Sciatic nerve (tissue), 2 donors: ENCODE measurements at places on chromosomes 7 and 10.
A peak's percentile ranks its signal among the peaks of the same experiment; 100 is the strongest.

DNA sequence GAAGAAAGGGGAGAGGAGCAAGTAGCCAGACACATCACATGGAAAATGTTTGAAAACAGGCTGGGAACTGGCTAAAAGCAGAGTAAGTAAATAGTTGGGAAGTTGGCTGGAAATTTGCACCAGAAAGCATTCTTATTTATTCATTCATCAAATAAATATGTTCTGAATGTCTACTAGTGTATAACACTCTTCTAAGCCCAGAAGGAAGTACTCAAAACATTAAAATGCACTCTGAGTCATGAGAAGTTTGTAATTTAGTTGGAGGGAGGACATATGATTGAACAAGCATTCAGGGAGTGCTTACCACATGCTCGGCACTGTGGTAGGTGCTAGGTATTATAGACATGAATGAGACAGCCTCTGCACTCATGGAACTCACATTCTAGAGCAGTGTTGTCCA is 37.0 kb upstream of the CNNM1 start:
- DNase-seq: no peak

DNA sequence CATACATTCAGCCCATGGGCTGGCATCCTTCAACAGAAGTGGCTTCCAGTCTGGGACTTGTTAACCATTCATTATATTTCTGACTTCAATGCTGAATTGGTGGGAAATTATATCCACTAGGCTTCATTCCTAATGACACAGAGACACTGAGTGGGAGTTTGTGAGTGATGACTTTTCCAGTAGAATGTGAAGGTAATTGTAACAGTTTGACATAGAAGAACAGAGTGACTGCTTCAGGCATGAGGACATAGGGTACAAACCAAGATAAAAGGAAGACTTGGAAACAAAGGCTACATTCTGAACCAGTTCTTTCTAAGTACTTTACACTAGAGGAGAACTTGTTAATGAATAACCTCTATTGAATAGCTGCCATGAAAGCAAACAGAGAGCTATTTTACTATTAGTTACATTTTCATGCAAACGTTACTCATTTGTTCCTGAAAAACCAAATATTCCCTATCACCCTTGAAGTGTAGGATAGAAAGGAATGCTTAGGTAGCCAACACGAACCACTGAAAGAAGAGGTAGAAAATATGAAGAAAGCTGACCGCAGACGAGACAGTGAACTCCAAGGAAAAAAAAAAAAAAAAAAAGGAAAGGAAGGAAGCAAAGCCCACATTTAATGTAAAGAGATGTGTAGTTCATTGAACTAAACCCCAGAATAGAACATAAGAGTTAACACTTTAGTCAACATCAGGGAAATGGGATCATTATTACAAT is 237.0 kb upstream of the SEMA3C start:
- no peak for DNase-seq

GRCh38 chr7:30466266-30466665 is 12.3 kb downstream of the NOD1 start:
- no peak for DNase-seq

DNA sequence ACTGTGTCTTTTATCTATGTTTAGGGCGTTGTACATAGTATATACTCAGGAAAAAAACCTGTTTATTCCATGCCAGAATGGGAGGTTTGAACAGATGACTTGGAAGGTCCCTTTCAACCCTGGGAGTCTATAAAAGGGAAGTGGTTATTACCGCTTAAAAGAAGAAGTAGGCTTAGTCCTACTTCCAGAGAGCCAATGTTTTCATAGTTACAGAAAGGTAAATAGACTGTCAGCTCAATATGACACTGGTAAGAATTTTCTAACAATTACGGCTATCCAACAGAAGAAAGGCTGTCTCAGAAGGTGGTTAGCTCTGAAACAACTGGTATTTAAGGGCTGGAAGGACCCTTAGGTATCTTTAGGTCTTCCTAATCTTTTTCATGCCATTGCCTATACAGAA is 1.1 kb upstream of the TFAM start:
- no peak for DNase-seq

DNA sequence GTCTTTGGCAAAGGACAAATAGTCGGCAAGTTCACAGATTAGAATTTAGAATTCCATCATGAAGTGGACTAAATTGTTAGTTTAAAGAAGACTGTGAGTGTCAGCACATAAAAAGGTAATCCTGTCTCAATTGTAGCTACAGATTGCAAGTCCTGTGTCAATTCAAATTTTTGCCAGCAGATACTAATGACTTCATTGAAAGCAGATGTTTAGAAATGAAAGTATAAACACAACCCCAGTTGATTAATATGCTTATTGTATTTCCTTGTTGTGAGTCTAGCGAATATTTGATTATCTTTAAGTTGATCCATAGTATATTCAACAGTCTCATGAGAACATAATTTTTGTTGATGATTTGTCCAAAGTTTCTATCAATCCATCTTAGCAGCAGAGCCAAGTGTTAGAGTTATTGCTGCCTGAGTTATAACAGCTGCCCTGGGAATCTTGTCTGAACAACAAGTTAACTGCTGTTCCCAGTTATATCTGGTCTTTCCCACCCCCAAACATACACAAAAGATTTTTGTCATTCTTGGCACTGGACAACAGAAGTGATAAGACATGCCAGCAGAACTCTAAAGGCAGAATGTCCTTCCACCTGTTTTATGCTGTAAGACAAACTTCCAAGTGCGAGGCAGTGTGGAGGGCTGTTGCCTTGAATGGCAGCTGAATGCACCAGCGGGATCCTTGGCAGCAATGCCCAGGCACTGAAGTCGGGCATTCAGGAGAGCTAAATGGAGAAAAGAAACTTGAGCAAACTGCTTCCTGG is 21.3 kb upstream of the HERPUD2 start:
- no peak for DNase-seq

GRCh38 chr7:156889089-156889488 is 3.9 kb downstream of the LMBR1 start:
- no peak for DNase-seq

DNA sequence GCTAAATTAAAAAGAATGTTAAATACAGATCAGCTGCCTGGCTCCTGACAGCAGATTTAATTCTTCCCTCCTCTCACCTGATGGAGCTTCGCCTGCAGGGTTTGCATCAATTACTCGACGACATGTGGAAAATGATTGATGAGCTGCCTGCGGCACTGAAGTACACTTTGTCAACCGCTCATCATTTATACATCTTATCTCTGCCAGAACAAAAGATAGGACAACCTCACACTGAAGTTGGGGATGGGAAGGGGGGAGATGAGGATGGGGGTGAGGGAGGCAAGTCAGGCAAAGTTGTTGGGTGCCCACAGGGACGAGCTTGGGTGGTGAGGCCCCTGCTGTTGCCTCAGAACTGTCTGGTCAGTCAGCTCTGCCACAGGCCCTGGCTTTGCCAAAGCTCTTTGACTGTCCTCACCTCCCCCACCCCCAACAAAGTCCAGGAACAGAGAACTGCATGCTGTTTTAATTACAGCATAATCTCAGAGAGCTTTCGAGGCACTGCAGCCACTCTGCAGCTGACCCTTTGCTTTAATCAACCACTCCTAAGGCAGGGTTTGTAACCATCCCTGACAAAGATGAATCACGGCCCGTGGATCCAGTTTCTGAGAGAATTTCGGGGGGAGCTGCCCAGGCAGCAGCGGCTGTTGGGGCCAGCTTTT is 702.3 kb downstream of the LRMDA start:
- DNase-seq: no peak

DNA sequence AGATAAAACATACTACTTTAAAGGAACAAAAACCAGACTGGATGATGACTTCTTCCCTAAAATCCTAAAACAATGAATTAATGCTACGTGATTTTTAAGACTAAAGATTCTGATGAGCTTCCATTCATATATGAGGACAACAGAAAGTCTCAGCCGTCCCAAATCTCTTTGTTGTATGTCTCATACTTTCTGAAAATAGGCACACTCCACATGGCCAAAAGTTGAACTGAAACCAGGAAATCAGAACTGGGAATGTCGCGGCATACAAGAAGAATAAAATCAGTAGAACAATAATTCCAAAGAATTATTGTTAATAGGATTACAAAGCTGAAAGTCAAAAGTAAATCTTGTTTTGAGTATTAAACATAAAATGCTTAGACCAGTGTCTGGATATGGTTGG is 195.4 kb upstream of the GHITM start:
- DNase-seq: no peak

DNA sequence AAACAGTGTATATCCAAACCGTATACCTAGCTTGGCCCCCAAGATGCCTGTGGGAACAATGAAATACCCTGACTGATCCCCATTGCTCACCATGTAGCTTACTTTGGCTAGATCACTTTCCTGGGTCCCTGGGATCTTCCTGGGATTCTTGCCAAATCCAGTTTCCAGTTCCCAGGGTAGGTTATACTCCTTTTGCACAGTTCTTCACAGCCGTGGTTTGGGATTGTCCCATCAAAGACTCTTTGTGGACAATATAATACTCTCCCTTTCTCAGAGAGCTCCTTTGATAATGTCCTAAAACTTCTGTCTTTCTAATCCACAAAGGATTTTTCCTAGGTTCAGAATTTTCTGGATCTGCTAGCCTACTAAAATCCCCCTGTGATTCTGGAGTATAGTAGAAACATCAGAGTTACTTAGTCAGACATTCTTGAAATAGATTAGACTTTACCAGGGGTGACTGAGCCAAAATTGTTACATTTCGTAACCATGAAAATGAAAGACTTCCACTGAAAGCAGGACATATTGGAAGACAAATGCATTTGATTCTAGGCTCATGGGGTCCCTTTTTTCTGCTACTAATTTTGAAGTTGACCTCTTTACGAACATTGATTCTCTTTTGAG is 388.3 kb upstream of the ETV1 start:
- DNase-seq: no peak

- DNase-seq: peak; percentile 61
Measured at GRCh38 chr10:123997486-123998196, 95.8 kb downstream of the CHST15 start.

- peak; percentile 62 for DNase-seq
Measured at GRCh38 chr7:128697302-128697905, 25.3 kb downstream of the GARIN1A start.
